Dermis blood vessel endothelial cell (primary cell): ENCODE measurements at places on chromosomes 7 and 10. TPM values are rescaled to one million over a fixed set of nuclear protein-coding genes. Genes with fewer than 3 reads are reported as not detected.

Gene CDHR3
- 0.51 and 0.84 TPM in 2 replicates for total RNA-seq

Gene CNPY1
- not detected in 2 replicates for total RNA-seq

Gene TAS2R3
- total RNA-seq = 0.74 and 2.0 TPM in 2 replicates

Gene ELN
- 4.4 and 5.4 TPM in 2 replicates for total RNA-seq

Gene PON1
- not detected in 2 replicates for total RNA-seq

Gene AKR1C4
- not detected in 2 replicates for total RNA-seq

Gene NACAD
- total RNA-seq = 0.68 and 1.9 TPM in 2 replicates

Gene AZGP1
- not detected in 2 replicates for total RNA-seq

Gene CLEC2L
- total RNA-seq = not detected in 2 replicates

Gene EGR2
- total RNA-seq = 0.37 and 1.0 TPM in 2 replicates

Gene LBX1
- not detected in 2 replicates for total RNA-seq

Gene FXYD4
- not detected in 2 replicates for total RNA-seq

Gene SLC26A3
- total RNA-seq = not detected in 2 replicates

Gene UPK3B
- under 0.01 TPM in 1 of 2 replicates, not detected in the other for total RNA-seq

Gene PIK3AP1
- total RNA-seq = 0.14 TPM in 1 of 2 replicates, not detected in the other

Gene DRGX
- total RNA-seq = not detected in 2 replicates

Gene CARD11
- 1.1 and 1.4 TPM in 2 replicates for total RNA-seq

Gene CFTR
- not detected in 2 replicates for total RNA-seq

Gene DCLRE1A
- 8.0 and 12.3 TPM in 2 replicates for total RNA-seq

Gene NAT16
- total RNA-seq = not detected in 2 replicates

Gene BUB3
- 157 and 216 TPM in 2 replicates for total RNA-seq

Gene CDK6
- 44.6 and 48.2 TPM in 2 replicates for total RNA-seq

Gene ATG9B
- total RNA-seq = 0.28 TPM in 1 of 2 replicates, not detected in the other

Gene SERPINE1
- total RNA-seq = 289 and 399 TPM in 2 replicates

Gene RNF148
- 1.3 and 2.6 TPM in 2 replicates for total RNA-seq
